ENCODE measurements at places on chromosomes 7 and 10. TPM values are rescaled to one million over a fixed set of nuclear protein-coding genes. Genes with fewer than 3 reads are reported as not detected.

GRCh38 chr10:96632974-96633710 is 46.3 kb upstream of the TM9SF3 start:
- no peak overlapping the region for H3K4me3 ChIP-seq
- DNase-seq = no peak
- no peaks in the 10 kb centered on the region for H3K4me1 ChIP-seq
- H3K27me3 ChIP-seq = no peaks in the 10 kb centered on the region
- H3K27ac ChIP-seq = no peak overlapping the region
- H3K36me3 ChIP-seq = no peaks in the 10 kb centered on the region

GRCh38 chr10:106826716-106827115 is 337.8 kb downstream of the SORCS1 start:
- no peaks in the 10 kb centered on the region for H3K36me3 ChIP-seq
- no peaks in the 10 kb centered on the region for H3K4me1 ChIP-seq
- H3K4me3 ChIP-seq = no peak overlapping the region
- H3K27me3 ChIP-seq = no peaks in the 10 kb centered on the region
- DNase-seq = no peak
- H3K27ac ChIP-seq = no peak overlapping the region

DNA sequence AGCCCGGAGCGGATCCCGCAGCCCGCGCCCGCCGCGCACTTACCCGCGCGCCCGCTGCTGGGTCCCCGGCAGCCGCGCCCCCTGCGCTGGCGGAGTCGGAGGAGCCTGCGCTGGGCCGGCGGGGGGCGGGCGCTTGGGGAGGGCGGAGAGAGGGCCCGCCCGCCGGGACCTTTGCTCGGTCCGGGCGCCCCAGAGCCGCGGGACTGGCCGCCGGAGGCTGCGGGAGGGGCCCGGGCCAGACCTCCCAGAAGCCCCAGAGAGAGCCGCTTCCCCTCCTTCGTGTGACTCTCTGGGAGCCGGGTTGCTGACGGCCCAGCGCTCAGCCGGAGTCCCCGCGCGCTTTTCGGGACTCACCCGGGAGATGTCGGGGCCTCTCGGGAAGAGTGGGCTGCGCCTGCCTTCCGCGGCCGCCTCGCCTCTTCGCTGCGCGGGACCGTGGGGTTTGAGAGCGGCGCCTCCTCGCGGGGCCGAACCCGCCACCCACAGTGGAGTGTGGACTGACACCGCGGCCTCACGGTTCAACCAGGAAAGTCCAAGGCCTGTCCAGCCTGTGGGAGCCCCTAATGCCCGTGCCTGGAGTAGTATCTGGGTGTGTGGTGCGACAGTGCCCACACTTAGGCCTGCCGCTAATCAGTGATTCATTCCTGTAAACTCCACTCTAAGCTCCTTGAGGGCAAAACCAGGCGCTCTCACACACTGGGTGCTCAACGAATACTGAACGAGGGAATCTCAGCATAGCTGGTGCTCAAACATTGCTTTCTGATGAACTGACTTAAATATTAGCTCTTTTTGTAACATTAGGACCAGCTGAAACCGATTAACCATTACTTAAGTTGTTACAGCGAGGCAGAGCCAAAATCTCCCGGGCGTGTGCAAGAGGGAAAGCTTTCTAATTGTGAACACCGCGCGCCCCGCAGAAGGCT is at the start of gene GSDME:
GSDME (minus strand) TSS at position 112 of the 923 bp plus-strand sequence. CDS start 7,690 bp downstream, outside the sequence.
- peaks cover 17% of the 10 kb centered on the region for H3K4me1 ChIP-seq
- no peaks in the 10 kb centered on the region for H3K36me3 ChIP-seq
- no peaks in the 10 kb centered on the region for H3K27me3 ChIP-seq
- DNase-seq = peak; percentile 72

- H3K36me3 ChIP-seq = no peaks in the 10 kb centered on the region
- H3K4me3 ChIP-seq = no peak overlapping the region
- no peak overlapping the region for H3K27ac ChIP-seq
- DNase-seq = no peak
Measured at GRCh38 chr10:129056734-129057689, 410.0 kb upstream of the MGMT start.

GRCh38 chr10:101888251-101888949 is 44.8 kb upstream of the KCNIP2 start:
- no peak overlapping the region for H3K4me3 ChIP-seq
- H3K4me1 ChIP-seq = peaks cover 3% of the 10 kb centered on the region
- H3K36me3 ChIP-seq = no peaks in the 10 kb centered on the region
- no peak for DNase-seq
- no peaks in the 10 kb centered on the region for H3K27me3 ChIP-seq
- no peak overlapping the region for H3K27ac ChIP-seq

- H3K4me1 ChIP-seq = peaks cover 31% of the 10 kb centered on the region
- no peaks in the 10 kb centered on the region for H3K27me3 ChIP-seq
- no peak overlapping the region for H3K27ac ChIP-seq
- H3K4me3 ChIP-seq = no peak overlapping the region
- DNase-seq = no peak
- H3K36me3 ChIP-seq = no peaks in the 10 kb centered on the region
Measured at GRCh38 chr7:16028103-16028502, 341.6 kb upstream of the MEOX2 start.

- H3K4me1 ChIP-seq = no peaks in the 10 kb centered on the region
- DNase-seq = no peak
- H3K27me3 ChIP-seq = no peaks in the 10 kb centered on the region
- H3K36me3 ChIP-seq = no peaks in the 10 kb centered on the region
- no peak overlapping the region for H3K4me3 ChIP-seq
Measured at GRCh38 chr10:129694184-129694583, 227.1 kb downstream of the MGMT start.

GPNMB gene
- total RNA-seq = 0.85 TPM

GIMAP6 gene
- not detected for total RNA-seq

ELN gene
- 110 TPM for total RNA-seq

CPA5 gene
- total RNA-seq = 2.6 TPM

RBAK gene
- total RNA-seq = 20.7 TPM

ZNF746 gene
- total RNA-seq = 13.3 TPM

PDLIM1 gene
- 5.7 TPM for total RNA-seq

FUOM gene
- total RNA-seq = not detected

Measured in SJCRH30 (cell line).